Stimulated activated CD4-positive, alpha-beta T cell treated with anti-CD3 and anti-CD28 coated beads, Interleukin-4, amount 100 ng/mL, for 48 hours (primary cell): ENCODE measurements at places on chromosomes 12 and 14.

DNA sequence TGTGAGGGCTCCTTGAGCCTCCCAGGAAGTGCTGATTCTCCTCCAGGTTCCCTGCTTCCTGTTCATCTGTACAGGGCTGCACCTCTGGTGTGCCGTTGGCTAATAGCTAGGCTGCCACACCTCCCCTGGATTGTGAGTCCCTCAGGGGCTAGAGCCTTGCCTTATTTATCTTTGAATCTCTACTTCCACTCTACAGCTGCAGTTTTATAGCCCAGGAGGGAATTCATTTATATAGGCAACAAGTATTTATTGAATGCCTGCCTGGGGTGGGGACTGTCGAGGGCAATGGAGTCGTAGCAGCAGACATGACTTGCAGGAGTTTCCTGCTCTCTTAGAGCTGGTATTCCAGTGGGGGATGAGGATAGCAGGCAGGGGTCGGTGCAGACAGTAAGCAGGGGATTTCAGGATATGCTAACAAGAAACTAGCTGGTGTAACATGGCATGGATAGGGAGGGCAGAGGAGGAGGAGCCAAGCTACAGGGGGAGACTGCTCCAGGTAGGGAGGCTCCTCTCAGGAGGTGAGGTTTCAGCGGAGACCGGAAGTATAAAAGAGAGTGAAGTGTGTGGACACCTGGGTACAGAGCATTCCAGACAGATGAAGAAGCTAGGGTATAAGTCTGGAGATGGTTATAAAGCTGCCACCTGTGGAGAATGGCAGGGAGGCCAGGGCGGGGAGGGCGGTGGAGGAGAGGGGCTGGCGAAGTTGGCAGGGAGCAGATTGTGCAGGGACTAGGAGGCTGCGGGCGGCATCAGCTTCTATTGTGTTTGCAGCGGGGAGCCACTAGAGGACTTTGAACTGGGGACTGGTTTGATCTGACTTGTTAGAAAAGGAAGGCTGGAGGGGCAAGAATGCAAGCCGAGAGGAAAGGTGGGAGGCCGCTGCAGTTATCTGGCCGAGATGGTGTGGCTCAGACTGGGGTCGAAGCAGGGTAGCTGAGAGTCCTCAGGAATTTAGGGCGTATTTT is 17.2 kb downstream of the USP30 start:
- DNase-seq: no peak

GRCh38 chr14:67776653-67777322 is 39.6 kb downstream of the ZFYVE26 start:
- no peak for DNase-seq

GRCh38 chr12:105418821-105419291 is 88.4 kb downstream of the C12orf75 start:
- DNase-seq: no peak

DNA sequence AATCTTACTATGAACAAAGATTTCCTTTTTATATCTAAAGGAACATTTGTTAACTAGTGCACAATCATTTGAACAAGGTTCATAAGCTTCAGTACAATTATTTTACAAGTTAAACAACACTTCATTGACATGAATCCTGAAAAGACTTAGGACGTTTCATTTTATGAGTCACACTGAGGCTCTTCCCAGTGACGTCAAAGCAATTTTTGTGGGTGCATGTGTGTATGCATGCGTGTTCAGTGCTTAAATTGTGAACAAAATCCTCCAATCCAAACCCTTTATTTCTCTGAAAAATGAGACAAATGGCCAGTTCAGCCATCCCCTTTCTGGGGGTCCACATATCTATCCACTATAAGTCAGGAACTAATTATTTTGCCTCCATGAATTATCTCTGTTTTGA is 2.9 kb downstream of the LMNTD1 start:
- DNase-seq: no peak

GRCh38 chr12:114917307-114917706 is 233.3 kb upstream of the TBX3 start:
- DNase-seq: no peak

GRCh38 chr14:22634233-22634900 is 9.8 kb downstream of the OR6J1 start:
- DNase-seq: no peak

GRCh38 chr12:102033991-102034745 is 27.6 kb downstream of the WASHC3 start:
- DNase-seq: no peak

- DNase-seq: no peak
These were observed 52.5 kb upstream of the FOXN3 start for GRCh38 chr14:89469210-89470198.

DNA sequence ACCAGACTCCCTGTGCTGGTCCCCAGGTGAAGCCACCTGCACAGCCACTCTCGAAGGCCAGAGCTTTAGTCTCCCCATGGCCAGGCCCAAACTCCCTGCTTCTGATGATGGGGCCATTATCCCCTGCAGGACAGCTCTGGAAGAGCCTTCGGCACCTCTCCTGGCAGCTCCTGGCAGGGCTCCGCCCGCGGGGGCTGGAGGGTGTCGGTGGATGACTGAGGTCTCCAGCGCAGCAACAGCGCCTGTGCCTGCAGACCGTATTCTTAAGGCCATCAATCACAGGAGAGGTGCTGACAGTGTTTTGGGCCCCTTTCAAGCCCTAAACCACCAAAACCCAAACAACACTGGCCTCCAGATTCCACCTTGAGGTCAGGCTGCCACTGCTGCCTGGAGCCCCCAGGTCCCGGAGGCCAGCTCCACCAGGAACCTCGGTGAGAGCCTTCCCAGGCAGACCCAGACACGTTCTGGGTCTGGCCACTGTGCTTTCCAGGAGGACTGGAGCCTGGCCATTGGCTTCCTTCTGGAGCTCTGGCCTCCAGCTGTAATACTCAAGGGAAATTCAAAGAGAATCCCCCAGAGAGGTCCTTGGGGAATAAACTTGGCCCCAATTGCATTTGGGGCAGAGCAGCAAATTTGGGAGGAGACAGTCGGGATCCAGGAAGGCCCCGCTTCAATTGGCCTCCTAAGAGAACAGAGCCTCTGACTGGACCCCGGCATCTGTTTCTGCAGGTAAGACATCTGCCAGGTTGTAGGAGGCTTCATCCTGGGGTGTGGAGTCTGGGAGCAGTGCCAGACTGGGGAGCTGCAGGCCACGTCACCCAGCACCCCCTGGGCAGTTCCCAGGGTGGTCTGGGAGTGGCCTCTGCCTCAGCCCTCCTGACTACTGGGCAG is 210.6 kb upstream of the RTL1 start:
- no peak for DNase-seq

DNA sequence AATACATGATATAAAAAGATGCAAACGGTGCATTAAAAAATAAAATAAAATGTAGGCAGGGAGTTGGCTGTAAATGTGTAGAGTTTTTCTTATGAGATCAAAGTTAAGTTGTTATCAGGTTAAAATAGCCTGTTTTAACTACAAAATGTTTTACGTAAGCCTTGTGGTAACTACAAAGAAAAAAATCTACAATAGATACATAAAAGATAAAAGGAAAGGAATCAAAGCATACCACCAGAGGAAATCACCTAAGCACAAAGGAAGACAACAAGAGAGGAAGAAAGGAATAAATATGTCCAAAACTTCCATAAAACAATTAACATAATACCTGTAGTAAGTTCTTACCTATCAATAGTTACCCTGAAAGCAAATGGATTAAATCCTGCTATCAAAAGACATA is 12.2 kb downstream of the NELL2 start:
- DNase-seq: no peak

- no peak for DNase-seq
These were observed 147.1 kb downstream of the FOXA1 start for GRCh38 chr14:37447883-37448391.

GRCh38 chr14:59688224-59689170 is 111.9 kb upstream of the CCDC175 start:
- DNase-seq: peak; percentile 5

- no peak for DNase-seq
These were observed 94.4 kb downstream of the PRIMA1 start for GRCh38 chr14:93693914-93694313.

DNA sequence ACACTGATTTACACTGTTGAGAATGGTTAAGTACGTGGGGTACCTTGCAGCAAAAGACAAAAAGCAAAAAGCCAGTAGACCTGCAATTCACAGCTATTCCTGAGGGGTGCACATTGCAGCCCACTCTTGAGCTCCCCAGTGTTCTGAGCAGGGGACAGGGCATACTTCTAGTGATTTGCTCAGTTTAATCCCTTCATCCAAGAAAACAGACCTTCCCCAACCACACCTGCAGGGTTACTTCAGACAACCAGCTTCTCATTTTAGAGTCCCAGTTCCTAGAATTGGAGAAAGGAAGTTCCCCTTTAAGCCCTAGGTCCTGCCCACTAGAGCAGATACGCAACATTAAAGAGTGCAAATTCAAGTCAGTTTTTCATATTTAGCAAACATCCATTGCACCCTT is 3.6 kb upstream of the WSB2 start:
- no peak for DNase-seq

DNA sequence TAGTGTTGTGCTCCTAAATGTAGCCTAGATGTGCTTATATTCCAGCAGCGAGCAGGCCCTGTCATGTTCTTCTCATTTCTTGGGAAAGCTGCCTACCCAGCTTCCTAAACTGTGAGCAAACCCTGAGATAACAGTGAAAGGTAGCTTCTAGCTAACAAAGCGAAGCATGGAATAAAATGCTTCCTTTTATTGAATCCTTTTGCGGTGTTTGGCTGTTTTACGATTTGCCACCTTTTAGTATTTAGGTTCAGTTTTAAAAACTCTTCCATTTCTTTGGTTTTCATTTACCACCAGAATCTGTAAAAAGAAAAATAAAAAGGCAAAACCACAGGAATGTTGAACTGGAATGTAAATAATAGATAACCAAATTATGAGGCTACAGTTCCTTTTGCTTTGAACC is 5.0 kb upstream of the PKP2 start:
- DNase-seq: no peak

- DNase-seq: no peak
These were observed 751 bp downstream of the GDF11 start for GRCh38 chr12:55743406-55744339.

DNA sequence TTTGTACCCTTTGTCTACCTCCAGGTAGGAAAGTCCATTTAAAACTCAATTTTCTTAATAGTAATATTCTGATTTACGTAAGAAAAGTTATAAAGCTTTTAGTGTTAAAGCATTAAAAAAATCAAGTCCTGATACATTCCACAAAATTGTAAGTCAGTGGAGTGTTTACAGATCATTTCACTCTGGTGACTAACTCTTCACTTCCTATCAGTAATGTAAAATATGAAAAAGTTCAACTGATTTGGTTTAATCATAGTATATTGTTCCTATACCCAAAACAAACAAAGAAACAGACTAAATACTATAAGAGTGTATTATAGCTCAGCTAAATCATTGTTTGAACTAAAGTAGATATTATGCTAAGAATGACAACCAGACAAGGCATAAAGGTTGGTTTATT is 85.9 kb downstream of the VEZT start:
- no peak for DNase-seq

DNA sequence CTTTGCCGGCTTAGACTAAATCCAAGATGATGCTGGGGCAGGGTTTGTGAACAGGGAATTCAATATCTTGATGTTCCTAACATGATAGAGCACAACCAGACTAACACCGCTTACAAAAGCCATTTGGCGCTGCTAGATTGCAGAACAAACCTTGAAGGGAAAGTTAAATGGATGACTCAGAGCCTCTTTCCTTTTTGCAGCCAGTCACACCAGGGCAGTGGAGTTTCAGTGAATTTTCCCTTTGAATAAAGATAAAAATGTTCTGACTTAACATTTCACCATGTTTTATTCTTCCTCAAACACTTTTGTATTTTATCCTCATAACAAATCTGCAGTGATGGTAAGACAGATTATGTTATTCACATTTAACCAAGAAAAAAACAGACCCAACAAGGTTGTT is 47.3 kb downstream of the PDE6H start:
- DNase-seq: no peak

- DNase-seq: no peak
These were observed 2.7 kb upstream of the GZMH start for GRCh38 chr14:24612196-24612595.

DNA sequence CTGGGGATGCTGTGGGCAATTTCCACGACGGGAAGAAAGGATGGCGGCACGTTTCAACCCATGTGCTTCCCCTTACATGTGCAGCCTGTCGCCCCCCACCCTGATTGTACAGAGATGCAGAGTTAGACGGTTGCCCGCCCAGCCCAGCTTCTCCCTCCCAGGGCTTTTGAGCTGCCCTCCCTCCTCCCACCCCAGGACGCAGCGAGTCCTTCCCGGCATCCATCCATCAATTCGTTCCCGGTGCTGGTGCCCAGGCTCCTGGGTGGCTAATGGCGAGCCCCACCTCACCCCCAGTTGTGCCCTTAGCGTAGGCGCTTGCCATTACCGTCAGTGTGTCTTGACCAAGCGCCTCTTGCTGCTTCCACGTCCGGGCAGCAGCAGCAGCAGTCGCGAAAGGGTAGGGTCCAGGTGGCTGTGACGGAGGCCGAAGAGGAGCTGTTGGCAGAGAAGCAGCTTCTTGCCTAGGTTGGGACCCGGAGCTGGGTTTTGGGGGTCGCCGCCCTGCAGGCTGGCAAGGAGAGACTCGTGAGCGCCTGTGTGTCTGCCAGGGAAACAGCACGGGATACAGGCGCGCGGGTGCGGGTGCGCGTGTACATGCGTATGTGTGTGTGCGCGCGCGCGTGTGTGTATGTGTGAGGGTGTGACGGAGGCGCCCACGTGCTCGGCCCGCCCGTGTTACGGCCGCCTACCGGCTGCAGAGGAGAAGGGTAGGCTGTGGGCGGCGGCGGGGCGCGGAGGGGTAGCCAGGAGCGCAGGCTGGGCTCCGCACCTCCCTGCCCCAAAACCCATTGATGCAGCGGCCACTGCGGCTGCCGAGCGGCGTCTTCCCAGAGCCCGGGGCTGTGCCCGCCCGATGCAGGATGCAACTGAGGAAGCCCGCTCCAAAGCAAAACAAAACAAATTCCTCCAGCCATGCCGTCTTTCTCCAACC is at the start of gene SLC6A15:
Gene SLC6A15 (minus strand): TSS at position 602 of the 931 bp plus-strand sequence. CDS start 20,679 bp downstream, outside the sequence.
- no peak for DNase-seq

DNA sequence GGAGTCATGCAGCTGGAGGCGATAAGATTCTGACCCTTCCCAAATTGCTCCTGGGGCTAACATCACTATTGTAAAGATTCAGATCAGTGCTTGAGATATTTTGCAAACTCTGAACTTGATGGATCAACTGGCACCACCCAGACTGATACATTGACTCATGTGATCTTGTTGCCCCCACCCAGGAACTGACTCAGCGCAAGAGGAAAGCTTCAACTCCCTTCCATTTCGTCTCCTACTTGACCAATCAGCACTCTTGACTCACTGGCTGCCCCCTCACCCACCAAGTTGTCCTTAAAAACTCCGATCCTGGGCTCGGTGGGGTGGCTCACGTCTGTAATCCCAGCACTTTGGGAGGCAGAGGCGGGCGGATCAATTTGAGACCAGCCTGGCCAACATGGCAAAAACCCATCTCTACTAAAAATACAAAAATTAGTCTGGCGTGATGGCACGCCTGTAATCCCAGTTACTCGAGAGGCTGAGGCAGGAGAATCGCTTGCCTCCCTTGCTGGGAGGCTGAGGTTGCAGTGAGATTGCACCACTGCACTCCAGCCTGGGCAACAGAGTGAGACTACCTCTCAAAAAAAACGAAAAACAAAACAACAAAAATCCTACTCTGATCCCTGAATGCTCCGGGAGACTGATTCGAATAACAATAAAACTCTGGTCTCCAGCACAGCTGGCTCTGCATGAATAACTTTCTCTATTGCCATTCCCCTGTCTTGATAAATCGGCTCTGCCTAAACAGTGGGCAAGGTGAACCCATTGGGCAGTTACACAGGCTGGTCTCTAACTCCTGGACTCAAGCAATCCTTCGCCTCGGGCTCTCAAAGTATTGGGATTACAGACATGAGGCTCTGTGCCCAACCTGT is 9.8 kb upstream of the ARF6 start:
- DNase-seq: no peak

- DNase-seq: no peak
These were observed 23.7 kb downstream of the PCNX1 start for GRCh38 chr14:70931008-70931407.
